Kidney (tissue), 22 donors: ENCODE measurements at places on chromosomes 13 and 19.
A peak's percentile ranks its signal among the peaks of the same experiment; 100 is the strongest.

GRCh38 chr19:46947866-46948265 is 71.8 kb upstream of the NPAS1 start:
- no peaks in the 10 kb centered on the region for H3K27me3 ChIP-seq
- no peak overlapping the region for H3K4me3 ChIP-seq
- H3K4me1 ChIP-seq, result peaks cover 16% of the 10 kb centered on the region
- H3K27ac ChIP-seq, result no peak overlapping the region

GRCh38 chr13:102472650-102473049 is 70.8 kb upstream of the FGF14 start:
- no peaks in the 10 kb centered on the region for H3K27me3 ChIP-seq
- H3K4me1 ChIP-seq, result no peaks in the 10 kb centered on the region
- no peaks in the 10 kb centered on the region for H3K36me3 ChIP-seq
- no peak overlapping the region for H3K4me3 ChIP-seq
- no peak overlapping the region for H3K27ac ChIP-seq
- DNase-seq, result no peak

- no peak overlapping the region for H3K4me3 ChIP-seq
- no peak overlapping the region for H3K27ac ChIP-seq
- no peaks in the 10 kb centered on the region for H3K36me3 ChIP-seq
- no peaks in the 10 kb centered on the region for H3K27me3 ChIP-seq
- H3K4me1 ChIP-seq, result no peaks in the 10 kb centered on the region
- DNase-seq, result no peak
Observed at GRCh38 chr13:70792121-70792520, 683.9 kb upstream of the KLHL1 start.

- no peak overlapping the region for H3K4me3 ChIP-seq
- no peaks in the 10 kb centered on the region for H3K4me1 ChIP-seq
- H3K27me3 ChIP-seq, result no peaks in the 10 kb centered on the region
- no peak for DNase-seq
- H3K27ac ChIP-seq, result no peak overlapping the region
- H3K36me3 ChIP-seq, result no peaks in the 10 kb centered on the region
Observed at GRCh38 chr13:26721251-26722121, 39.1 kb downstream of the GPR12 start.

GRCh38 chr19:55146705-55147273 is 2.2 kb downstream of the TNNT1 start:
- H3K27ac ChIP-seq, result no peak overlapping the region
- peak; percentile 71 for DNase-seq
- H3K27me3 ChIP-seq, result peaks cover 5% of the 10 kb centered on the region
- no peaks in the 10 kb centered on the region for H3K4me1 ChIP-seq

GRCh38 chr13:98526182-98526512 is 50.8 kb downstream of the STK24 start:
- DNase-seq, result no peak
- H3K4me1 ChIP-seq, result peaks cover 38% of the 10 kb centered on the region
- no peak overlapping the region for H3K4me3 ChIP-seq
- H3K36me3 ChIP-seq, result no peaks in the 10 kb centered on the region
- no peaks in the 10 kb centered on the region for H3K27me3 ChIP-seq

DNA sequence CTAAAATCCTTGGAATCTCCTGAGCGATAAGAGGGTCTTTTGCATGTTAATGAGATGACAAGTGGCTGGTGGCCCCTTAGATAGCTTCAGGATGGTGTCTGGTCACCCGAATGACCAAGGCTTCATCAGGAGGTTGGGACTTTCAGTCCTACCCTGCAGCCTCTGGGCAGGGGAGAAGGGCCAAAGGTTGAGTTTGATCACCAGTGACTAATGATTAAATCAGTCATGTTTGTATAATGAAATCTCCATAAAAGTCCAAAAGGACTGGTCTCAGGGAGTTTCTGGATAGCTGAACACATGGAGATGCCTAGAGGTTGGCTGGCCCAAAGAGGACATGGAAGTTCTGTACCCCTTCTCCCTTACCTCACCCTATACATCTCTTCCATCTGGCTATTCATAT is 316.2 kb downstream of the MTUS2 start:
- H3K36me3 ChIP-seq, result no peaks in the 10 kb centered on the region
- DNase-seq, result no peak
- H3K27ac ChIP-seq, result no peak overlapping the region
- no peaks in the 10 kb centered on the region for H3K27me3 ChIP-seq

GRCh38 chr19:48615231-48616040 is 560 bp upstream of the FAM83E start:
- no peak overlapping the region for H3K27ac ChIP-seq
- H3K36me3 ChIP-seq, result peaks cover 11% of the 10 kb centered on the region
- no peaks in the 10 kb centered on the region for H3K27me3 ChIP-seq
- no peak overlapping the region for H3K4me3 ChIP-seq

GRCh38 chr19:5338656-5339197 is 1.9 kb downstream of the PTPRS start:
- H3K27ac ChIP-seq, result no peak overlapping the region
- H3K4me3 ChIP-seq, result no peak overlapping the region
- DNase-seq, result peak; percentile 66
- H3K36me3 ChIP-seq, result no peaks in the 10 kb centered on the region
- H3K27me3 ChIP-seq, result peaks cover 4% of the 10 kb centered on the region
- H3K4me1 ChIP-seq, result no peaks in the 10 kb centered on the region
